ENCODE measurements at places on chromosomes 4 and X. TPM values are rescaled to one million over a fixed set of nuclear protein-coding genes. Genes with fewer than 3 reads are reported as not detected.

Gene NRK
- total RNA-seq: not detected

Gene CT45A3
- not detected for total RNA-seq

Gene USP17L27
- total RNA-seq: not detected

Gene CSAG1
- not detected for total RNA-seq

Gene MYL5
- total RNA-seq: 13.9 TPM

Gene SRPX
- not detected for total RNA-seq

Gene ITM2A
- 135 TPM for total RNA-seq

Gene RBMXL3
- not detected for total RNA-seq

Gene GAGE2A
- not detected for total RNA-seq

Gene NHS
- 0.05 TPM for total RNA-seq

Gene FAT1
- not detected for total RNA-seq

DNA sequence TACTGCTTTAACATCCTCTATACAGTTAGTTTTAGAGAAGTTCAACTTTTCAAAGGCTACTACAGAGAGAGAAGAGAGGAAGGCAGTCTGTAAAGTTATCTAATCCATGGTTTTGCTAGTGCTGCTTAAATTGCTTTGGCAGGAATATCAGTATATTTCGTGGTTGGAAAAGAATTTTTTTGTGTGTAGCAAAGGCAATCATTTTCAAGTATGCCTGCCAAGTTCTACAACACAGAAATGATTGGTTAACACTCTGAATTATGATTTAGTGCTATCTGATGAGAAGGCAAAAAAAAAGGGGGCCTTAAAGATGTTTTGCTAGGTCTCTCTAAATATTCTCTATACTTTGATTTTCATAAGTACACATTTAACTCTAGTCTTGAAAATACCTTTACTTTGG, 133.1 kb downstream of the JADE1 start:
- peaks cover 50% of the 10 kb centered on the region for H3K36me3 ChIP-seq
- H3K27ac ChIP-seq: no peak overlapping the region
- H3K4me3 ChIP-seq: no peak overlapping the region
- no peaks in the 10 kb centered on the region for H3K4me1 ChIP-seq
- no peak for DNase-seq

- H3K27ac ChIP-seq: no peak overlapping the region
- no peaks in the 10 kb centered on the region for H3K36me3 ChIP-seq
- no peaks in the 10 kb centered on the region for H3K4me1 ChIP-seq
- no peak overlapping the region for H3K4me3 ChIP-seq
- no peak for DNase-seq
Observed at GRCh38 chrX:22686138-22686541, 313.6 kb upstream of the DDX53 start.

DNA sequence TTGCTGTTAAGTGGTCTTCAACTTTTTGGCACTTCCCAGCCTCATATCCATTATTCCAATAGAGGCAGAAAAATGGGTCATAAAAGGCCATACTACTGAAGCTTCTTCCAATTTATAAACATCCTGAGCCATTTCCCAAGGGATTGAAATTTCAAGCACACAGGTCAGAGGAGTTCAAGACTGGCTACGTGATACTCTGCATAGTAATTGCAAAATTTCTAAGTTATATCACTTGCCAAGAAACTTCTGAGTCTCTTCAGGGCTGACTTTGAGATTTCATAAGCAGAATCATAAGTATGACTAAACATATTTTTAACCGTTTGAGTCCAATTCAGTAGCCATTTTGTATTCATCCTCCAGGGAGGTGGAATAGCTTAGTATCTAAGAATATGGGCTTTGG, 75.6 kb upstream of the RXFP1 start:
- no peak overlapping the region for H3K4me3 ChIP-seq
- H3K36me3 ChIP-seq: no peaks in the 10 kb centered on the region
- H3K27me3 ChIP-seq: no peaks in the 10 kb centered on the region
- no peak for DNase-seq

DNA sequence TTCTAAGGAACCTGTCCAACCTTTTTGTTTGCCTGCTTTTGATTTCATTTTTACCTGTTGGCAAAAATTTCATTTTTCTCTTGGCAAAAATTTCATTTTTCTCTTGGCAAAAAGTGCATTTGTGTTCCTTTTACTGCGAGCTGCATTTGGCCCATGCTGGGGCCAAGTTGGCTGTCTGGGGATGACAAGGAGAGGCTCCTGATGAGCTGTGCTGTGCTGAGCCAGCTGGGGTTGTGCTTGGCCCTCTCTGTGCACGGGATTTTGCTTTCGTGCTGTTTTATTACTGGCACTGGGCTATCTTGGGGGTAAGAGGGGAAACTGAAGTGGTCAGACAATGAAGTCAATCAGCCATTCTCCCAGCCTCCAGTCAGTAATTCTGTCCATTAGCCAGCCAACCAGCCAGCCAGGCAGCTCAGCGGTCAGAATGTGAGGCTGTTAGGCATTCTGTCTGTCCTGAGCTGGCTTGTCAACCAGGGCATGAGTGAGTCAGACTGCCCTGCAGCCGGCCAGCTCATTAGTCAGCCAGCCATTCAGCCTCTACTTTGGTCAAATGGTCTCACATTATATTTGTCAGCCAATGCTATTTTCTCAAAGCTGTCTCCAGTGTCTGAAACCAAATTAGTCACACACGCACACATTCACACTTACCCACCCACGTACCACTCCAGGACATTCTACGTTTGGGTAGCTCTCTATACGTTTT, 56.9 kb upstream of the PRPS1 start:
- no peaks in the 10 kb centered on the region for H3K4me1 ChIP-seq
- no peak for DNase-seq
- no peak overlapping the region for H3K27ac ChIP-seq

DNA sequence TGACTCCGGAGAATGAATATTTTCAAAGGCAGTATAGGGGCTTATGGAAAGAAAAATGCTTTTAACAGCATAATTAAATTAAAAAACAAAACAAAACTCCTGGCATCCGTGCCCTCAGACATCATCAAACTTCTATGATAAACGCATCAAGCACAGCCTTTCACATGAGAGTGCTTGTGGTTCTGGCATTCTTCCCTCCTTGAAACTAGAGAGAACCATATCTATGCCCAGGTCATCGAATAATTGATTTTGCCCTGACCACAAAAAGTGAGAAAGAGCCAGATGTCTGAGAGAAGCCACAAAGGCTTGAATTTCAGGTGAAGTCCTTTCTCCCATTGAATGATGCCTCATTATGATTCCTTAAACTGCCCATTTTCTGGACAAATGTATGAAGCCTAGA, 286.8 kb downstream of the CBLL2 start:
- no peak for DNase-seq
- no peak overlapping the region for H3K27ac ChIP-seq
- H3K36me3 ChIP-seq: no peaks in the 10 kb centered on the region

DNA sequence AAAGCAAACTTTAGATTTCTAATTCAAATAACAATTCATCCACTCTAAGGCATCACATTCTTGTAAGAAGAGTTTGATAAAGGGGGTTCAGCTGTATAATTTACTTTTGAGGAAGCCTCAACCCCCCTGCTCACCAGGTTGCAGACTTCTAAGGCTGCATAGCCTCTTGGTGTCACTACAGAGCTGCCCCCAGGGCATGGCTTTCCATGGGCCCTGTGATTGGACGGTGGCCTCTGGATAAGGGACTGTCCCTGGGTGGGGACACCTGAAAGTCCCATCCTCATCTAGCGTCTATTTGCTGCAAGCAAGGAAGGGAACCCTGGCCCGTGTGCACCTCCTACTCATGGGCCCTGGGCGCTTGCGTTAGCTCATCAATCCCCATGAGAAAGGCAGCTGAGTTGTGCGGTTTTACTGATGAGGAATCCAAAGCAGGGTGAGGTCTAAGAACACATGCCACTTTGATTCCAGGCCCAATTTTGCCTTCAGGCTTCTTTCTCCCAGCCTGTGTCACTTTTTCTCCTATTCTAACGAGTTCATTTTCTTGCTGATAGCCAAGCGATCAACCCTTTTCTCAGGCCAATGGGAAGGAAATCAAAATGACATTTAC, 51.8 kb downstream of the SCML1 start:
- no peak overlapping the region for H3K4me3 ChIP-seq
- no peaks in the 10 kb centered on the region for H3K27me3 ChIP-seq
- no peak for DNase-seq
- no peak overlapping the region for H3K27ac ChIP-seq
- H3K4me1 ChIP-seq: no peaks in the 10 kb centered on the region

DNA sequence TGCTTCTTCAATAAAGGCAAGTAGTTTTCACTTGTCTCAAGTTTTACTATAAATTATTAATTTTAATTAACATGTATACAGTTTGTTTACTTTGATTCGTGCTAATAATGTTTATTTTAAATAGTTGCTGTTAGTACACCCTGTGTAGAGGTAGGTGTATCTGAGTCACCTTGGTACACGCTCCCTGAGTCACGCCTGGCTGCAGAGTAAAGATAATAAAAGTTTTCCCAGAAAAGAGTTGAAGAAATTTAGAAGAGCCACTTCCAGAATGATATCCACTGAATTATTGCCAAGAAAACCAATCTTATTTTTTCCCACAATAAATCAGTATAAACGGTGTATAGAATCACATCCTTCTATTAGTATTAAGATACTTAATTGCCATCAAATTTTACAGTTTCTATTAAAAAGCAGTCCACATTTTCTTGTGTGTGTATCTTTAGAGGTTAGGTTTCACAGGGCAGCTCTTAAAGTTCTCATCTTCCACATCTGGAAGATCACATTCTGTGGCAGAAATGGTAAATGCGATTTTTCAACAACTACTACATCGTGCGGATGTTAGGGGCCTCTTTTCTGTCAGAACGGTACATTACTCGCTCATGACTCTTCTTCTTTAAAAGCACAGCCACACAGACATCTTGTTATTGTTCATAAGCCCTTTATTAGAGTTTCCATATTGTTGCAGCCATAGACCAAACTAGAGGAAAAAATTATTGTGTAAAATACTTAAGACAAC, 55.4 kb downstream of the HADH start:
- DNase-seq: no peak
- H3K4me3 ChIP-seq: no peak overlapping the region
- H3K36me3 ChIP-seq: peaks cover 34% of the 10 kb centered on the region
- H3K27me3 ChIP-seq: no peaks in the 10 kb centered on the region

- no peak overlapping the region for H3K27ac ChIP-seq
- no peaks in the 10 kb centered on the region for H3K36me3 ChIP-seq
- peaks cover 10% of the 10 kb centered on the region for H3K4me1 ChIP-seq
- peaks cover 2% of the 10 kb centered on the region for H3K27me3 ChIP-seq
- no peak overlapping the region for H3K4me3 ChIP-seq
Observed at GRCh38 chr4:2047031-2047660, 12.0 kb upstream of the NAT8L start.

DNA sequence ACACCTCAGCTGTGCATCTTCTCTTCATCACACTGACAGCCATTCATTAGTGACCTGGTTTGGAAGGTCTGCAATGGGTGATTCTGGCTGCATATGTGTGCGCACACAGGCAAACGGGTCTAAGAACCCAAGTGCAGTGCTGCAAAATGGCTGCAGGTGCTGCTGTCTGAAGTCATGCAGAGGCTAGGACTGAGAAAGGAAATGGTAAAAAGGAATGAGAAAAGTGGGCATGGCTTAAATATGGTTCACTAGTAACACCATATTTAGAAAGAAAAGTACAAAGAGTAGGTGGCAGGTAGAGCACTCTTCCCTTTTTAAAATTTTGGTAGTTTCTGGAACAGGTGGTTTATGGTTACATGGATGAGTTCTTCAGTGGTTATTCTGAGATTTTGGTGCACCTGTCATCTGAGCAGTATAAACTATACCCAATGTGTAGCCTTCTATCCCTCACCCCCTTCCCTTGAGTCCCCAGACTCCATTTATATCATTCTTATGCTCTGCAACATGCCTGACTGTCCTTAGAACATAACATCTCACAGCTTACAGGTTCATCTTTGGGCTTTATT, 78.4 kb downstream of the CCNG2 start:
- no peaks in the 10 kb centered on the region for H3K4me1 ChIP-seq
- H3K36me3 ChIP-seq: no peaks in the 10 kb centered on the region
- no peak overlapping the region for H3K4me3 ChIP-seq
- H3K27ac ChIP-seq: no peak overlapping the region

GRCh38 chr4:153553155-153553818, 87.1 kb downstream of the TMEM131L start:
- H3K27me3 ChIP-seq: no peaks in the 10 kb centered on the region
- no peak overlapping the region for H3K4me3 ChIP-seq
- peaks cover 11% of the 10 kb centered on the region for H3K4me1 ChIP-seq
- peaks cover 42% of the 10 kb centered on the region for H3K36me3 ChIP-seq
- H3K27ac ChIP-seq: no peak overlapping the region

DNA sequence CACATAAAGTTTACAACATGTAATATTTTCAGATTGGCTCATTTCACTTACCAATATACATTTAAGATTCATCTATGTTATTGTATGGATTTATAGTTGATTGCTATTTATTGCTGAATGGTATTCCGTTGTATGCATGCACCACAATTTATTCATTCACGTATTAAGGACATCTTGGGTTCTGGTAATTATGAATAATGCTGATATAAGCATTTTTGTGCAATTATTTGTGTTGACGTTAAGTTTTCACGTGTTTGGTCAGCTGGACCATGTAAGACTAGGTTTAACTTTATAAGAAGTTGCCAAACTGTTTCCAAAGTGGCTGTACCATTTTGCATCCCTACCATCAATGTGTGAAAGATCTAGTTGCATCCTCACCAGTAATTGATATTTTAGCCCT, 35.1 kb downstream of the MAGEB10 start:
- H3K27ac ChIP-seq: no peak overlapping the region
- no peaks in the 10 kb centered on the region for H3K36me3 ChIP-seq
- H3K4me3 ChIP-seq: no peak overlapping the region
- H3K27me3 ChIP-seq: no peaks in the 10 kb centered on the region
- no peaks in the 10 kb centered on the region for H3K4me1 ChIP-seq

- no peak overlapping the region for H3K4me3 ChIP-seq
- no peak overlapping the region for H3K27ac ChIP-seq
- no peaks in the 10 kb centered on the region for H3K27me3 ChIP-seq
- H3K36me3 ChIP-seq: peaks cover 30% of the 10 kb centered on the region
- peaks cover 19% of the 10 kb centered on the region for H3K4me1 ChIP-seq
- DNase-seq: no peak
Observed at GRCh38 chr4:76197971-76198410, 15.6 kb downstream of the SCARB2 start.

DNA sequence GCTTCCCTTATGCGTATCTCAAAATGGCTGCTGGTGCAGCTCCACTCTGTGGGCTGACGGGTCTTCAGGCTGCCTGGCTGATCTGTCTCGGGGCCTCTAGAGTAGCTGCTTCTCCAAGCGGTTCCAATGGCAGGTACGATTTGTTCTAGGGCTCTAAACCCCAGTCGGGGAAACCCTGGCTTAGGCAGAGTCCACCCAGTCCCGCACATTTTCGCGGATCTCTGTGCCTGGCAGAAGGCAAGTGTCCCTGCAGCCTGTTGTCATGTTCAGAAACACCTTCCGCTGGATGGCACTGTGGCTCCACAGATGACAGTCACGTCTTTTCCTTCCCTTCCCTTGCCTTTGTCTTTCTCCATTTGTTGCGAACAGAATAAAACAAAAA, 54.4 kb downstream of the NBDY start:
- peak; percentile 83 for DNase-seq
- H3K4me3 ChIP-seq: no peak overlapping the region
- no peaks in the 10 kb centered on the region for H3K27me3 ChIP-seq
- H3K36me3 ChIP-seq: peaks cover 6% of the 10 kb centered on the region
- H3K4me1 ChIP-seq: peaks cover 4% of the 10 kb centered on the region

- H3K27ac ChIP-seq: no peak overlapping the region
- H3K4me1 ChIP-seq: no peaks in the 10 kb centered on the region
- DNase-seq: no peak
Observed at GRCh38 chr4:54082168-54082567, 17.8 kb upstream of the CHIC2 start.

Data from CD4-positive, CD25-positive, alpha-beta regulatory T cell (primary cell).